GF-D8 (cell line): ENCODE measurements at places on chromosomes 1 and 21.

DNA sequence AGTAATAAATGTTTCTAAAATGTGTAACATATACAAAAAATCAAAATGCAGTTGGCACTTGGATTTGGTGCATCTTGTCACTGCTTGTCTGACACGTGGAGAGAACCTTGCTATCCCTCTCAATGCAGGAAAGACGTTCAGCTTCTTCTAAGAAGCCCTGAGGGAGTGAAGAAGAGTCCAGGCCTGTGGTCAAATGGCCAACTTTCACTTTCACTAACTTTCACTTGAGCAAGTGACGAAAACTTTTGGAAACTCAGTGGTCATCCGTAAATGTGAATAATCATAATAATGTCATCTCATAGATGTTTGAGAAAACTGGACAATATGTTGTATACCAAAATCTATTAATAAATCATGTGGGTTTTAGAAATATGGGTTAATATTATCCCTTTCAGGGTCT is 61.9 kb downstream of the ERG start:
- no peak for DNase-seq

DNA sequence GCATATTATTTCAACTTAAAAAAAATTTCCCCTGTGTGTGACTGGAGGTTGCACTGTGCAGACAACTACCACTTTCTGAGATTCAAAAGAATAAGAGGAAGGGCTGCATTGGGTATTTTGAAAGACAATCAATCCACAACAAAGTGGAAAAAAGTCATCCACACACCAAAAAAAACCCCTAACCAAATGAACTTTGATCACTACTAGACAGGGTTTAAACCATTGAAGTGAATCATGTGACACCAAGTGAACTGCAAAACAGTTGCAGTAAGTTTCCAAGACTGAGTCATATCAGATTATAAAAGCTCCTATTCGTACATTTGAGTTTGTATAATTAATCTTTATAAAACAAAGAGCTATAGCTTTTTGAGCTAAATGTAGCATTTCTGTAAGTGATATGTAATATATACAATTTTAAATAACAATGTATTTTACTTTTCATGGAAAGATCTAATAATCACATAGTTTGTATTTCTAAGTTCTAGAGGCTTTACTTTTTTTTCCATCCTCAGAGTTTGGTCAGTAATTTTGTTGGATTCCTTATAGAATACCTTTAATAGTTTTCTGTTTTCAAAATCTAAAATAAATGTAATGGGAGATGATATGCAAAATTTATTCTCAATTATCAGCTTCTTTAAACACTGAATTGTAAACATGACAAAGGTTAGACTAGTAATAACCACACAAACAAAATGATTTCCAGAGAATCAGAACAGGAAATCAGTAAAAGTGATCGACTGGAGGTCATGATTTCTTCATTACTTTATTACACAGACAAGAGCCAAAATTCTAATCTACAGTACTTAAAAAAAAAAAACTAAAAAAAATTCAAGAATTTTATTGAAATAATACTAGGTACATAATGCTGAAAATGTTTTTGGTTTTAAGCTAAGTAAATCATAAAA is 50.5 kb upstream of the GFI1 start:
- peak; percentile 39 for DNase-seq

GRCh38 chr1:246078126-246078887 is 428.8 kb downstream of the SMYD3 start:
- DNase-seq: peak; percentile 29

- no peak for DNase-seq
Observed at GRCh38 chr1:221612047-221612777, 129.7 kb downstream of the DUSP10 start.

- DNase-seq: no peak
Observed at GRCh38 chr1:36149973-36150295, 648 bp upstream of the TRAPPC3 start.

- no peak for DNase-seq
Observed at GRCh38 chr1:156664767-156665411, 12.3 kb downstream of the NES start.

DNA sequence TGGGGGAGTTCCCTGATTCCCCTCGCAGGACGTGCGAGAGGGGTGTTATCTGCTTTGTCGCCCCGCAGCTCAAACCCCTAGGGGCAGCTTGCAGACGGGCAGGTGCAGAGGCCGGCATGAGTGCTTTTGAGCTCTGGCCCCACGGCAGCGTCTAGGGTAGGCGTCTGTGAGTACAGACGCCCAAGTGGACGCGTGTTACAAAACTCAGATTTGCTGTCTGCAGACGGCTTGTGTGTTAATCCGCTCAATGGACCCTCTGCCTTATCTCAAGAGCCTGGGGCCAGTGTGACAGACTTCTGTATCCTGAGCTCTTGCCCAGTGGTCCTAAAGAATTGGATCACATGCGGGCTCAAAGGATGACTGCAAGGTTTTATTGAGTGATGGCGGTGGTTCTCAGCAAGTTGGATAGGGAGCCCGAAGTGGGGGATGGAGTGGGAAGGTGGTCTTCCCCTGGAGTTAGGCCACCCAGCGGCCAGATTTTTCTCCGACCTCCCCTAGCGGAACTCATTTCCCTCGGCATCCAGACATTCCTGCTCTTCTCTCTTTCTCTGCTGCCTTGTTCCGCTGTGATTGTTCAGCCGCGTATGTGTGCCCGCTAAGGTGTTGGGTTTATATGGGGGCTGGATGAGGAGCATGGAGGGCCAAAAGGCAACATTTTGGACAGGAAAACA is 9.4 kb downstream of the CFHR4 start:
- no peak for DNase-seq

- no peak for DNase-seq
Observed at GRCh38 chr1:184828369-184828717, 73.7 kb upstream of the EDEM3 start.

DNA sequence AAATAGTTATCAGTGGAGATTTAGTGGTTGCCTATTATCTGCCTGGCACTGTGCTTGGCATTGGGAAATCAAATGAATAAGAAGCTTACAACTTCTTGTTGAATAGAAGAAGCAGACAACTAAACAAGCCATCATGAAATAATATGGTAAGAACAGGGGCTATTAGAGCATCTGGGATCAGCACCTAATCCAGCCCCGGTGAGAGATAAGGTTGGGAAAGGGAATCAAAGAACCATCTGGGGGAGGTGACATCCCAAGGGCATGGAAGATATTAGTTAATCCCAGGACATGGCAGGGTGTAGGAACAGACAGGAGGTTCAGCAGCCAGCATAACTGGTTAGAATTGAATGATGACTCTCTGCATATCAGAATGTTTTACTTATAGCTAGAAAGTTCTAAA is 36.3 kb upstream of the SUCO start:
- no peak for DNase-seq

DNA sequence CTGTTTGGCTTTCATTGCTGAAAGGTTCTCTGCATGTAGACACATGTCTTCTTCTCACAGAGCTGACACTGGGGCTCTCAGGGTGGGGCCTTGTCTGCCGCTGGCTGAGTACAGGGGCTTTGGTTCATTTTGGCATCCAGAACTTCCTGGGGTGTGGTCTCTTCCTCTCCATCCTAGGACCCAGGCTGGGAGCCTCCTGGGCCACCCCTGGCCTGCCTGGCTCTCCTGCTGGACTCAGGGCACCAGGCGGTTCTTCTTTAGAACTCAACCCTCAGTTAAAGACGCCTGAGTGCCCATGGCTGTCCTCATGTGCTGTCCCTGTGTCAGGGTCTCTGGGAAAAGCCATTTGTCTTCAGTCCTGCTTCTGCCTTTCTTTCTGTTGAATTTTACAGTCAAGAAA is 5.5 kb upstream of the KRTAP10-5 start:
- no peak for DNase-seq

DNA sequence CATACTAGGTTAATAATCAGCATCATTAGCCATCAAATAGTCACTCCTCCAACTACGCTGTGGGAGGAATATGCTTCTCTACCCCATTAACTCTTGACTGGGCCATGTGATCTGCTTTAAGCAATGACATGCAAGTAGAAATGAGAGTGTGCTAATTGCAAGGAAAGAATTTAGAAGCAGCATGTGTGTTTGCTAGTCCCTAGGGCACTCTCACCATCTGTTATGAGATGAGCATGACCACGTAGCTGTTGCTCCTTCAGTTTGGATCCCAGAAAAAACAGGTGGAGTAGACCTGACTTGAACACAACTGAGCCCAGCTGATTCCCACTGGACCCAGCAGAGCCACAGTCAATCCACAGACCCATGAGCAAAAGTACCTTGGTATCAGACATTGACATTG is 19.7 kb upstream of the RGS7 start:
- no peak for DNase-seq

- DNase-seq: no peak
Observed at GRCh38 chr21:25887166-25887565, 152.4 kb downstream of the GABPA start.

DNA sequence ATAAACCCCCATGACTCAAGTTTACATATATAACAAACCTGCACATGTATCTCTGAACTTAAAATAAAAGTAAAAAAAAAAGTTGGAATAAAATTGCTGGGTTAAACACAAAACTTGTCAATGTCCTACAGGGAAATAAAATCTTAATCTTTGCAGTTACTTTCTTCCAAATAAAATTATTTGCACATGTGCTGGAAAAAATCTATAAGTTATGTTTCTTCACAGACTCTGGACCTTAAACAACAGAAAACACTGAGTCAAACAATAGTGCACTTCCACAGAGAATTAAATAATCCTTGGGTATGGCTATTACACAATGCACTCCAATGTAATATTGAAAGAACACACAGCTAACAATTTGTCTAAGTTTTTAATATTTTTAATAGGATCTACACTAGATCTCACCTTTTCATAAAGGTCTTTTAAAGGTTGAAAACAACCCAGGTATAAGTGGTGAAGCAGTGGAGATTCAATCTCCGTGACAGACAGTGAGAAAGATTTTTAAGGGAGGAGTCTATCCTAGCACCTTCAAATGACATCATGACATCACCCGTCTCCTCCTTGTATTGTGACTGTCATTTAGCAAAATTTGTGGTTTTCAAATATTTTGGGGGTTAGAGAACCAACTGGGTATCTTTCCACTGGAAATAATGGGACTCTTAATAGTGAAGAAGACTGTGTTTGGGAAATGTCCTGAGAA is 25.2 kb upstream of the FGGY start:
- no peak for DNase-seq

DNA sequence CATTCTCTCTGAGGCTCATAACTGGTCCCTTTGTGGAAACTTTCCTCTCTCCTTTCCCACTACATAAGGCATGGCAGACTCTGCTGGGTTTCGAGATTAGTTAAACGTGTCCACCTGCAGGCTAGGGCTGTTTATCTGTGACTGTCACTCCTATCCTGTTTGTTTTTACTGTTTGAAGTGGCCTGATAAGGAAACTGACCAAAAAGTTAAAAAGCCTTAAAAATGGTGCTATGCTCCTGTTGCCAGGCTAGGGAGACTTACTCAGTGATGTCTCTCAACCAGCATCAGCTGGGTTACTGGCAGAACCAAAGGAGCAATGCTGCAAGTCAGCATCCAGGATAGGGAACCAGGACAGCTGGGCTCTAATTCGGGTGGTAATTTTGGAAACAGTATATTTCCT is 3.9 kb downstream of the PIGV start:
- DNase-seq: no peak

DNA sequence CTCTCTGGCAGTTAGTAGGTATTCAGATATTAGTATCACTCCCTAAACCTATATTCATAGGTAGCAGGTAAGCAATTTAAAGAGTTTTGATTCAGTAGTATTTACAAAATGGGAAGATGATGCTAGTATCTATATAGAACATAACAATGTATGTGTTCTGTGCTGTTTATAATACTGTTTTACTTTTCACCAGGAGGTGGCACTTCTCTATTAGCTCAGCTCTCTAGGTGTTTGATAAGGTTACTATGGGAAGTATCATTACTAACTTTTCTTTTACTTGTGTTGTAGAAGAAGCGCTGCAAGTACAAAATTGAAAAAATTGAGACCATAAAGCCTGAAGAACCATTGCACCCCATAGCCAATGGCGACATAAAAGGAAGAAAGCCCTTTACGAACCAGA is 49.4 kb upstream of the FASLG start:
- DNase-seq: no peak
